ENCODE measurements at places on chromosomes 13 and 19.

- DNase-seq = no peak
Observed at GRCh38 chr19:54660964-54661363, 1.8 kb upstream of the LILRB4 start.

GRCh38 chr13:39259371-39260140 lies 221.3 kb downstream of the NHLRC3 start:
- peak; percentile 66 for DNase-seq

DNA sequence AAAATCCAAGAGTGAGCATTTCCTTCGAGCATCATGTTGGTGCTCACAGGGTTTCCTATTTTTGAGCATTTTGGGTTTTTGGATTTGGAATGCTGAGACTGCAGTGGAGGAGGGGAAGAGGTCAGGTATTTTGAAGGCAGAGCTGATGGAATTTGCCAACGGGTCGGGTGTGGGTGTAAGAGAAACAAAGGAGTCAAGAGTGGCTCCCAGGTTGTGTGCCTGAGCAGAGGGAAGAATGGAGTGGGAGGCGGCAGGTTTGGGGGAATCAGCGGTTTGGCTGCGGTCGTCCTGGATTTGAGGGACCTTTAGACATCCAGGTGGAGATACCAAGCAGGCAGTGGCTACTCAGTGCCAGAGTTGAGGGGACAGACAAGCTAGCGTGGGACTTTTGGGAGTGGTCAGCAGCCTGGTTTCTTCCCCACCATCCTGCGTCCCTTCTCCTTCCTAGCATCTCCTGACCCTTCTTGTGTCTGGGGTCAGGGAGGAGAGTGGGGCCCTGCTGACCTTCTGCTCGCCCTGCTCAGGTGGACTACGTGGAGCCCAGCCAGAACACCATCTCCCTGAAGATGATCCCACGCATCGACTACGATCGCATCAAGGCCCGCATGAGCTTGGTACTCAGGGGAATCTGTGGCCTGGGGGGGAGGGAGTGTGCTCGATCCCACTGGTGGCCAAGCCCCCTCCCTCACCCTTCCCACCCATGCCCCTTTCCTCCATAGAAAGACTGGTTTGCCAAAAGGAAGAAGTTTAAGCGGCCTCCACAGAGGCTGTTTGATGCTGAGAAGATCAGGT lies 14.5 kb upstream of the TIMM50 start:
- no peak for DNase-seq

DNA sequence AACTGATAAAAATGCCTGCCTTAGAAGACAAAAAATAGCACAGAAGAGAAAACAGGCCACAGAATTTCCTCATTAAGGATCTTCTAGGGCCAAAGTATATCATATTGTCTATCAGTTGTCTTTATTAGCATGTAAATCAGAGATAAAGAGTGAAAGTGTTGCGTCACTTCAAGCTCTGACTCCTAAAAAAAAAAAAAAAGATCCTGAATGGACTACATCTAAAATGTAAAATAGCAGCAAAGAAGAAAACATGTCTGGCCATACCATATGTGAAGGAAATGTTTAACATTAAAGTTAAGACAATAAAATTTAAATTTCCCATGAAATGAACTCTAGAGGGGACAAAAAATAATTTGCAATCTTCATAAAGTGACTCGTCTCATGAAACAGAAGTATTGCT lies 237.4 kb downstream of the PCDH9 start:
- no peak for DNase-seq

DNA sequence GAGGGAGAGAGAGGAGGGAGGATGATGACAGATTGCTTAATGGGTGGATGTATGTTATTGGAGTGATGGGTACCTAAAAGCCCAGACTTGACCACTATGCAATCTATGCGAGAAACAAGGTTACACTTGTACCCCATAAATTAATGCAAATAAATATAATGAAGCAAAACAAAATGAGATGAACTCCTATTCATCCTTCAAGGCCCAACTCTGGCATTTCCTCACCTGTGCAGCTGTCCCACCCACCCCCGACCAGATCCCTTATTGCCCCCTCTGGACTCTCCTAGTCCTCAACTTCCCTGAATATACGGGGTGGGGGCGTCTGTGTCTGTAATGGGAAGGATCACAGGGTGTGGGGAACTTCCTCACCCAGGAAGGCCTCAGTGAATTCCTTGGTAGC lies 4.1 kb downstream of the PGLYRP2 start:
- DNase-seq = no peak

GRCh38 chr13:44792096-44792495 lies 197.2 kb downstream of the NUFIP1 start:
- no peak for DNase-seq

DNA sequence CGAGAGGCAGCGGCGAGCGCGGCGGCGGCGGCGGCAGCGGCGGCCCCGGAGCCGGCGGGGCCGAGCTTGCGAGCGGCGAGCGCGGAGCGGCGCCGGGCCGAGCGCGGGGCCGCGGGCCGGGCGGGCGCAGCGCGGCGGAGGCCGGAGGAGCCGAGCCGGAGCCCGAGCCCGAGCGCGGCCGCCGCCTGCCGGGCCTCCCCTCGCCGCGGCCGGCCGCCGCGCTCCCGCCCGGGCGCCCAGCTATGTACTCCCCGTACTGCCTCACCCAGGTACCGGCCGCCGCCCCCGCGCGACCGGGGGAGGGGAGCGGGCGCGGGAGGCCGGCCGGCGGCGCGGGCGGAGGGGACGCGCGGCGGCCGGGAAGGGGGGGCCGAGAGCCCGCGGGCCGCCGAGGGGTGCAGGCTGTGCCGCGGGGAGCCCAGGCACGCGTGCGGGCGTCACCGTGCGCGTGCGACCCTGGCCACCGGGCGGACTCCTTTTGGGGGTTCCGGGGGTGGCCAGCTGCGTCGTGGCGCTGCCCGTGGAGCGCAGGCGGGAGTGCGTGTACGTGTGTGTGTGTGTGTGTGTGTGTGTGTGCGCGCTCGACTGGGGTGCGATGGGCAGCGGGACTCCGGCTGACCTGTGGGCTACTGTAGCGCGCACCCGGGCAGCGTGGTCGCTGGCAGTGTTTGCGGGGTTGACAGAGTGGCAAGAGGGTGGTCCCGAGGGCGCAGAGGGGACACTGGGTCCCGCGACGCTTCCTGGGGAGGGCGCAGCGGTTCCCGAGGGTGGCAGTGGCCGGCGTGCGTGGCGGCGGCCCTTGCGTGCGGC lies 526 bp downstream of the NFIX start:
- DNase-seq = no peak

- DNase-seq = no peak
Observed at GRCh38 chr13:21826214-21827015, 155.5 kb downstream of the FGF9 start.

DNA sequence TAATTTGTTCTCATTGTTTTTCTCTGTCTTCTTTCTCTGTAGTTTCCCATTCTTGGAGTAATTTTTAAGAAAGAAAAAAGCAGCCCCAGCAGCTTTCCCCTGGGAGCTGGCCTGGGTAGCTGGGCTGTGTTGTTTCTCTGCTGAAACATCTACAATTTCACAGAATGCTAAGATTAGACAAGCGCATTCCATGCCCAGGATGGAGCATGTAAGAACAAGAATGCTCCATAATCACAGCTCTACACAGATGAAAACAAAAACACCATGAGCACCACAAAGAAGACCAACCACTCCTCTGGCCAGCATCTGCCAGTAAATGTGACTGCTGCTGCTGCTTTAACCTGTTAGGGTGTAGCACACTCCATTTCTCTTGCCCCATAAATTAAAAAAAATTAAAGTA lies 239.2 kb upstream of the SLITRK1 start:
- DNase-seq = no peak

GRCh38 chr19:15437355-15438123 lies 12.2 kb downstream of the WIZ start:
- no peak for DNase-seq

- no peak for DNase-seq
Observed at GRCh38 chr19:2777952-2778683, 5.0 kb downstream of the SGTA start.

DNA sequence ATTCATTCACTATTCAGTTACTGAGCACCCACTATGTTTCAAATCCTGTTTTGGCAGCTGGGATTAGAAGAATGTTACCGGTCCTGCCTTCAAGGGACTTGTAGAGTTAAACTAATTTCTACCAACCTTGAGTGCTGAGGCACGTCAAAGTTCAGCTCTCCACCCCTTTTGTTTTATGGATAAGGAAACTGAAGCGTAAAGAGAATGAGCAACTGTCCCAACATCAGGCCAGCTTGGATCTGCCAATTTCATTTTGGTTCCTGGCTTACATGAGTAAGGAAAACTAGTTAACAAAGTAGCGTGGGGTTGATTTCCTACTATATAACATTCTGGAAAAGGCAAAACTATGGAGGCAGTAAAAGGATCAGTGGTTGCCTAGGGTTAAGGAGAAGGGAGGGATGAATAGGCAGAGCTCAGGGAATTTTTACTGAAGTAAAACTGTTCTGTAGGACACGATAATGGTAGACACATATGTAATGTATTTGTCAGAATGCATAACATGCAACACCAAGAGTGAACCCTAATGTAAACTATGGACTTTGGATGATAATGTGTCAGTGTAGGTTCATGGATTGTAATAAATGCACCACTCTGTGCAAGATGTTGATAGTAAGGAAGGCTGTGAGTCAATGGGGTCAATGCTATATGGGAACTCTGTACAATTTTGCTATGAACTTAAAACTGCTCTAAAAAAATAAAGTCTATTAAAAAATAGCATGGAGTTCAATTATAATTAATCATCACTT lies 19.9 kb upstream of the MTIF3 start:
- DNase-seq = no peak

DNA sequence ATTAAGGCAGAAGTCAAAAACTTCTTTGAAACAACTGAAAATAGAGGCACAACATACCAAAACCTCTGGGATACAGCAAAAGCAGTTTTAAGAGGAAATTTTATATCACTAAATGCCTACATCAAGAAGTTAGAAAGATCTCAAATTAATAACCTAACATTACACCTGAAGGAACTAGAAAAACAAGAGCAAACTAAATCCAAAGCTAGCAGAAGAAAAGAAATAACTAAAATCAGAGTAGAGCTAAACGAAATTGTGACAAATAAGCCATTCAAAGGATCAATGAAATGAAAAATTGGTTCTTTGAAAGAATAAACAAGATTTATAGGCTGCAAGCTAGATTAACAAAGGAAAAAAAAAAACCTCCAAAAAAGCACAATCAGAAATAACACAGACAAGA lies 2.5 kb upstream of the GPR42 start:
- DNase-seq = no peak

- DNase-seq = no peak
Observed at GRCh38 chr19:19463348-19464117, 51.8 kb downstream of the TSSK6 start.

GRCh38 chr19:55345818-55346724 lies 6.4 kb downstream of the KMT5C start:
- DNase-seq = no peak

DNA sequence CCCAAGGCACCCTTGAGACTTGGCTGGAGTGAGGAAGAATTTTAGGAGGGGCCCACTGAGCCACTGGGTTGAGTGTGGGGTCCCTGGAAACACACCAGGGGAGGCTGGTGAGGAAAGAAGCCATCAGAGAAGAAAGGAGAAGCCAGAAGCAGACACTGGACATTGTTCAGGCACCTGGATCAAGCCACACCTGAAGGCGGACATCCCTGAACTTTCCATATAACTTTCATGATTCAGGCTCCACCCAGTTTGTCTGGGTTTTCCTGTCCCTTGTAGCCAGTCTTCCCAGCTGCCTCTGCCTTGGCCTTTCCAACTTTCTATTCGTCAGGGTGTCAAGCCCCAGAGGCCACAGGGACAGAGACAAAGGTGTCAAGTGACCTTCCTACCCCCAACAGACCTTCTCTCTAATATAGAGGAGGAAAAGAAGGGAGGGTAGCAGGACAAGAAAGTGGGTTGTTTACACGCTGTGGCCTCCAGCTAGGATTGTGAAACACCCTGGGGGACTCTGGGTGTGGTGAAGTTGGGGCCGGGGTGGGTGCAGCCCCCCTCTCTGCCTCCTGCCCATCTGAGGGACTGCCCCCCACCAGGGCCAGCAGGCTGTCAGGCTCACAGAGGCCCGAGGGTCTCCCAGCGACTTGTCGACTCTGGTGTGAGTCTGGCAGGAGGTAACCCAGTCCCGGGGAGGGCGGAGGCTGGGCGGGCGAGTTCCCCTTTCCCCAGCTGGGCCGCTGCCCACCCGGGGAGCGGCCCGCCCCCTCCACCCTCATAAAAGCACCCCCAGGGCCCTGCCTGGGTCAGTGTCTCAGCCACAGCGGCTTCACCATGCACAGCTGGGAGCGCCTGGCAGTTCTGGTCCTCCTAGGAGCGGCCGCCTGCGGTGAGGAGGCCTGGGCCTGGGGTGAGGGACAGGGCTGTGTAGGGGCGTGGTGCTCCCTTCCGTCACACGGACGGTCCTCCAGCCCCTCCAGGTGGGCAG lies at the start of gene CFD:
CFD (plus strand) TSS at position 797 of the 976 bp plus-strand sequence; CDS start at position 823, 26 bp downstream.
- DNase-seq = no peak

DNA sequence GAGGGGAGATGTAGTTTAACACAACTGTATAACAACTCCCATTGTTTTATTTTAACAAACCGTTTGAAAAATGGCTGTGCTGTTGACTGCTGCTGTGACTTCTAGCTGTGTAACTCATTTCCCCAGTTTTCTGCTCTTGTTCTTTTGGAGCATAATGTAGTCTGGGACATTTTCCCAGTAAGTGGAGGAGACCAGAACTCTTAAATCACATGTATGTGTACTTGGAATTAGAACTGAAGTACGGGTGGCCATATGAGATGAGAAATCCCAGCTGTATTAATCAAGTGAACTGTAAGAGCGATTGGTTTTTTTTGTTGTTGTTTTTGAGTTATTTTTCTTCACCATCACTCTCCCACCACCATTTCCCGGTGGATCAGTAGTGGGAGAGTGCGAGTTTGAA lies 49.4 kb upstream of the RNF113B start:
- no peak for DNase-seq

DNA sequence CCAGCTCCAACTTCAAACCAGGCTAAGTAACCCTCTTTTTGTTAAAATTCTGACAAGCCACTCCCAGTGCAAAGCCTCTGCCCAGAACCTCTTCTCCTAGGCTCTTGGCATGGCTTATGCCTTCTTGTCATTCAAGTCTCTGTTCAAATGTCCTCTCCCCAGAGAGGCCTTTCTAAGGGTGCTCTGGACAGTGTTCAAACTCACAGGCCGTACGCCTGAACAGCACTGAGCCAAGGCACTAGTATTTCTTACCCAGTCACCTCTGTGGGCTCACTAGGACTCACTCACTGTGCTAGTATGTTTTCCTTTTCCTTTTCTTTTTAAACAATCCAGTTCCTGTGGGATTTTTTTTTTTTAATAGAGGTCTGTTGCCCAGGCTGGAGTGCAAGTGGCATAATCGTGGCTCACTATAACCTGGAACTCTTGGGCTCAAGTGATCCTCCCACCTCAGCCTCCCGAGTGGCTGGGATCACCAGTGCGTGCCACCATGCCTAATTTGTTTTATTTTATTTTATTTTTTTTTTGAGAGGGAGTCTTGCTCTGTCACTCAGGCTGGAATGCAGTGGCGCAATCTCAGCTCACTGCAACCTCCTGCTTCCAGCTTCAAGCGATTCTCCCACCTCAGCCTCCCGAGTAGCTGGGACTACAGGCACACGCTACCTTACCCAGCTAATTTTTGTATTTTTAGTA lies 2.3 kb upstream of the ASF1B start:
- no peak for DNase-seq

DNA sequence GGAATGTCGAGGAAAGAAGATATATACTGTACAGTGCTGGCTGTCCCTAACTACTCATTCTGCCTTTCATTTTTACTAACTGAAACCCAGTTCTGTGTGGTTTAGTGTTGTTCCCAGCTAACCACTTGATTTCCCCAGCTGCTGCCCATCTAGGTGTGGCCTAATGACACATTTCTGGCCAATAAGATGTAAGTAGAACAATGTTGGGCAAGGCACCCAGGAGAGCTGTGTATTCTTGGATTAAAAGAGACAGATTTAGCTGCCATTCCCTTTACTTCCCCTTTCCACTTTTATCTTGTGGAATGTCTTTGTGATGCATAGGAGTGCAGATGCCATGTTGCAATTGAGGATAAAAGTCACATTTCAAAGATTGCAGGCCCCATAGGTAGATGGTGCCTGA lies 28.3 kb upstream of the PCDH9 start:
- DNase-seq = no peak

Data from activated naive CD4-positive, alpha-beta T cell treated with anti-CD3 and anti-CD28 coated beads for 36 hours (primary cell).